ENCODE measurements at places on chromosomes 2 and 18.

- DNase-seq = no peak
Measured at GRCh38 chr18:71189581-71189980, 900.7 kb downstream of the SOCS6 start.

- DNase-seq = no peak
Measured at GRCh38 chr2:38097988-38098385, 22.0 kb upstream of the CYP1B1 start.

GRCh38 chr2:121454549-121455090 is 76.1 kb upstream of the RNU4ATAC start:
- DNase-seq = no peak

- peak; percentile 33 for DNase-seq
Measured at GRCh38 chr18:54679318-54680149, 88.5 kb downstream of the DYNAP start.

- no peak for DNase-seq
Measured at GRCh38 chr2:134366359-134366758, 112.5 kb downstream of the MGAT5 start.

DNA sequence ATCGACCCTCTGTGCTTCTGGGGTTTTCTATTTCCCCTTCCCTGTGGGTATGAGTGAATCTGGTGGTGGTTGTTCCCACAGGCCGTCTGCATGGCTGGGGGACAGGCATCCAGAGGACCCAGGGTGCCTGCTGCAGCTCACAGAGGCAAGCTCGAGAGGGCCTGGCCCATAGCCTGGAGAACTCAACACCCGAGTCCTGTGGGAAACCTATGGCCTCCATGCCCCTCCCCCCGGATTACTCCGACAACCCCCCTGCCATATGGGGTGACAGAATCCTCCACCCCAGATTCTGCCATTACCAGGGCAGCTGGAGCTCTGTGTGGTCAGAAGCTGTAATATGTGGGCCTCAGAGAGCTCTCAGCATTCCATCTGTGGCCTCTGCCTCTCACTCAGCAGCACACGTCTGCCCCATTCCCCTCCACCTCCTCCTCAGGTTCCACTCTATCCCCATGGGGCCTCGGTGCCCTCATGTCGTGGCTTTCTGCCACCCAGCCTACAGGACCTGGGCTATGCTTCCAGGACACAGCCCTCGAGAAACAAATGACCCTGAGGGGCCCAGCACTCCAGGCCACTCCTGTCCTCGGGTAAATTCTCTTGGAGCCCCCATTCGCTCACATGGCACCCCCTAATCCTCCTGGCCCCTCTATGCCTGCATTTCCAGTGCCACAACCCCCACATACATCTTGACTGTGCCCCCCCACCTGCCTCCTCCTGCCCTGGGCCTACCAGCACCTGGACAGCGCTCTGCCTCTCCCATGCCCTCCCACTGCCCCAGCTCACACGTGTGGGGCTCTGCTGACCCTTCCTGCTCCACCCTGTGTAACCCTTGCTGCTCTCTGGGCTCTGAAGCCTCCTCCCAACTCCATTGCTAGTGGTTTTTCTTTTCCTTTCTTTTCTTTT is 3.6 kb downstream of the MZT2A start:
- no peak for DNase-seq

DNA sequence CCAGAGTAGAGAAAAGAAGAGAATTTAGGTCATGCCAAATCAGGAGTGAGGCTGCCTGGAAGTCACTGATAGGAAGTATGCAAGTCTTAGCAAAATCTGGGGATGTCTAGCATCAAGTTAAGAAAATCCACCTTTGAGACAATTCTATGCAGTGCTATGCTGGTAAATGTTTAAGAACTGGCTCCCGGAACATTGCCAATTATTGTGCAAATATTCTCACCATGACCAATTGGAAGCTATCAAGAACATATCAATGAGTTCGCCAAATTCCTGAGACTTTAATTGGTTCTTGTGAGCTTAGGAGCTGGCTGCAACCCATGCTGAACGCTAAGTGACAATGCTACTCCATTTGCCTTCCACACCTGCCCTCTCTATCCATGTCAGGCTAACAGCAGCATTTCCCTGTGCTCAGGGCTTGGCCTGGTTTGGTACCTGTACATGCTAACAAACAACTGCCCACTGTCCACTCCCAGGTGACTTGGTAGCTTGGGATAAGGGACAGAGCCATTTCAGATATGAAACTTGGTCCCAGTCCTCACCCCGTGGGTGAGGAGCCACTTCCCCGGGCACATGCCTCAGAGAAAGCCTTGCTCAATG is 172.9 kb upstream of the KLHL29 start:
- DNase-seq = no peak

DNA sequence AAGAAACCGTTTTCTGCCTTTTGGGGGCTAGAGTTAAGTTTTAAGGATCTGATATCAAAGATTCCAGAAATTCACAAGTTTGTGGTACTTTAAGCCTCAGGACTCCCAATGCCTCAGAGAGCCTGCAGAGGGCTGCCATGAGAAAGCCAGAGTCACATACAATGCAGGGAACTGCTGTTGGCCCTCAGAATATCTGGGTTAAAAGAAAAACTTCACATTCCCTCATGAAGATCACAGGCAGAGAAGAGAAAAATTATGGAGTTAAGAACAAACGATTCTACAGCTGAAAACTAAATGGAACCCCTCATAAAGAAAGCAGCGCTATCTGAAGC is 39.5 kb downstream of the HDAC4 start:
- DNase-seq = no peak

DNA sequence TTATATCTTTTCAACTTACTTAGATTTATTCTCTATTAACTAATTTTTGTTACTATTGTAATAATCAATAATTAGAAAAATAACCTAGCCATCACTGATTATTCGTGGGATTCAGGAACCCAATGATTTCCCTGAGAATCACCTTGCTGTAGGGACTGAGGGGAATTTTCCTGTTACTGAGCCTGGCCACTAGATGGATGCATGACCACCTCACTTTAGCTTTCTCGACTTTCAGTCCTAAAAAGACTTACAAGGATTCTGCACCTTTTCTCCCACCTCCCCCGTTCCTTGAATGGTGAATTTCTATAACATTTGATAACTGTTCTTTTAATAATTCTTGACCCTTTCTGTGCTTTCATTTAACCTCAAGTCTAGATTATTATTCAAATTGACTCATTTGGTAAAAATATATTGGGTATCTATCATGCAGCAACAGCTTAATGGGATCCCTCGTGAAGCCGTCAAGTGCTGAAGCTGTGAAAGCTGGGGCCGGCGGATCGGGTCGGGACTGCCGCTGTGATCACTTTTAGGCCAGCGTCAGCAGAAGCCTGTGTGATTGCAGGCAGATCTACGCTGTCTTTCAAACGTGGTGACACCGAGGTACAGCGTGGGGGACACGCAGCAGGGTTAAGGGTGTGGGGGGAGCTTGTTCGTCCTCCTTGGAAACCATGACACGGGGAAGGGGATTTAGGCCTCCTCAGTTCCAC is 38.8 kb upstream of the TMEM18 start:
- DNase-seq = no peak

GRCh38 chr2:171939743-171940071 is 17.4 kb downstream of the HAT1 start:
- no peak for DNase-seq

GRCh38 chr2:66122516-66122915 is 312.4 kb upstream of the MEIS1 start:
- no peak for DNase-seq

GRCh38 chr2:214006601-214007000 is 404.3 kb upstream of the VWC2L start:
- no peak for DNase-seq

GRCh38 chr2:26605999-26606846 is 34.9 kb downstream of the CIB4 start:
- DNase-seq = no peak

Data from left renal pelvis (tissue), 4 donors.